ENCODE measurements at places on chromosomes 4 and X. TPM values are rescaled to one million over a fixed set of nuclear protein-coding genes. Genes with fewer than 3 reads are reported as not detected.

TLR7 gene
- not detected for total RNA-seq

PAGE2B gene
- not detected for total RNA-seq

SHOX gene
- under 0.01 TPM for total RNA-seq

DEFB131A gene
- not detected for total RNA-seq

HEPH gene
- total RNA-seq: 11.6 TPM

CSAG3 gene
- total RNA-seq: not detected

P2RY4 gene
- total RNA-seq: 0.09 TPM

BST1 gene
- 77.7 TPM for total RNA-seq

ABHD18 gene
- total RNA-seq: 9.5 TPM

STATH gene
- not detected for total RNA-seq
